ENCODE measurements at places on chromosomes 5 and 9.

GRCh38 chr5:1208743-1209488 is 7.5 kb downstream of the SLC6A19 start:
- DNase-seq = no peak

DNA sequence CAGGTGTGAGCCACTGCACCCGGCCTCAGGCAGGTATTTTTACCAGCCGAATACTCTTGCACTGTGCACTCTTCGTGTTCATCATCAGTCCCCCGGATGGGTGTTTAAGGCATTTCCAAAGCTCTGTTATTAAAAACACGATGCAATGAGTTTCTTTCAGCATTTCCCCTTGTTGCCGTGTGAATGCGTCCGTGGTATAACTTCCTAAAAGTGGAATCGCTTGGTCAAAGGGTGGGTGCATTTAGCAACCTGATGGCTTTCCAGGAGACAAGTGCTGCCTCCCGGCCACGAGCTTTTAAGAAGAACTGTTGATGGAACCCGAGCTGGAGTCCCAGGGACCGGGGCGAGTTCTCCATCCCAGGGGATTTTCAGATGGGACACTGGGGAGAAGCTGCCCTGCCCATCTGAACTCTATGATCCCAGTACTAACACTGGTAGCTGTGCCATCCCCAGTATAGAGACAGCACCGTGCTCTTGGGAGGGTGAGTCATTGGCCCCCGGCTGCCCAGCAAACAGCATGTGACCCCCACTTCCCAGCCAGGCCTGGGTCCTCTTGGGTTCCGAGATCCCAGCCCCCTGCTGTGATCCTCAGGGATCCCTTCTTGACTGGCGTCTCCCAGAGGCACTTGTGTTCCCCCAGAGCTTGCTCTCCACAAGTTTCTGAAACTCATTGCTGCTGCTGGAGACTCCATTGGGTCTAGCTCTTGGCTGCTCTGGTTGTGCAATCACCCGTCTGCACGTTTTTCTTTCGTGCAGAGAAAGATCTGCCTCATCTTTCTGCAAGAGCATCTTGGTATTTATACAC is 169.5 kb upstream of the IER5L start:
- DNase-seq = no peak

DNA sequence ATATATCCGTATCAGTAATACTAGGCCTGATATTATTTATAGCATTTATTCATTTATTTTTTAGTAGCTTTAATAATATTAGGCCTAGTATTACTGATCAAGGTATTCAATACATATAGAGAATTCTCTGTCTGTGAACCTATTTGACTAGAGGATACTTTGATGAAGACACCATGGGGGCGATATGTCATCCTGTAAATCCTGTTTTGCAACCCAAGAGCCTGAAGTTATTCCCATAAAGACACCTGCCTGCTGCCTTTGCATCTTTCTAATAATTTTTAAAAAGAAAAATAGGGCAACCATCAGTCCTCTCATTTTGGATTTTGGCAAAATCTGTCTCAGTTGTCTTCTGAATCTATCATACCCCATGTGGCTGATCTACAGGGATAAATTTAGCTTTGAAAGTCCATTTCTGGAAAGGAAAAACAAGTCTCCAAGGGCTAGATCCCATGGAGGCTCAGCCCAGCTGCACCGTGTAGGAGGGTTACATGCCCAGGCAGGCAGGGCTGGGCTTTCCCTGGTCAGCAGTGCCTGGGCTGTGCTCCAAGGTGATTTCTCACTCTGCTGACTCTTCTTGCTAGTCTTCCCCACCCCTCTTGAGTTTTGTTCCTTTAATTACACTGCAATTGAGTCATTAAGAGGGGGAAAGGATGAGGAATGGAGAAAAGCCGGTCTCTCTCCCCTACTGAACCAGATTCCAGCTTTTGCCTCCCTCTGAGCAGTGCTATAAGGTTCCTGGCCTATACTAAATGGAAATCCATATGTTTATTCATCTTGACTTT is 169.0 kb downstream of the TRIM32 start:
- DNase-seq = no peak

- no peak for DNase-seq
These were observed 181.8 kb downstream of the GLIS3 start for GRCh38 chr9:4117835-4118610.

GRCh38 chr9:12640016-12640587 is 53.1 kb upstream of the TYRP1 start:
- DNase-seq = no peak

- no peak for DNase-seq
These were observed 65.1 kb downstream of the YIPF5 start for GRCh38 chr5:144105371-144105770.

DNA sequence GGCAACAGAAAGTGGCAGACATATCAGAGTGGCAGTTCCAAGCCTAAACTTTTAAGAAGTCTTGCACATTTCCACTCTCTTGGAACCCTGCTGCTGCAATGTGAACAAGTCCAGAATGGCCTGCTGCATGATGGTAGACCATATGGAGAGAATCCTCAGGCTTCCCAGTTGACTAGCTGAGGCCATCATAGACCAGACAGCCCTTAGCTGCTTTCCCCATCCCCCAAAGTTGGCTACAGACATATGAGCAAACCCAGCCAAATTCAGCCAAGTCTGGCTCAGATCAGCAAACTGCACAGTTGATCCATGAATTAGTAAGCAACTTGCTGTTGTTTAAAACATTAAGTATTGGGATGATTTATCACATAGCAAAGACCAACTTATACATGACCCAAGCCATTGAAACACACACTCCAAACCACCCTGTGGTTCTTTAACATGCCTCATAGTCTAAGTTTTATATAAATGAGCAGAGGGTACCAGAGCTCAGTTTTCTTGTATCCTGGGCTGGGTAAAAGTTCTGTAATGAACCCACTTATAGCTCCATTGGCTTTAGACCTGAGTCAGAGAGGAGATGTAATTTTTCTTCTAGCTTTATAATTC is 19.9 kb downstream of the PPP3R2 start:
- no peak for DNase-seq

- no peak for DNase-seq
These were observed 273.7 kb downstream of the SYK start for GRCh38 chr9:91075279-91075678.

DNA sequence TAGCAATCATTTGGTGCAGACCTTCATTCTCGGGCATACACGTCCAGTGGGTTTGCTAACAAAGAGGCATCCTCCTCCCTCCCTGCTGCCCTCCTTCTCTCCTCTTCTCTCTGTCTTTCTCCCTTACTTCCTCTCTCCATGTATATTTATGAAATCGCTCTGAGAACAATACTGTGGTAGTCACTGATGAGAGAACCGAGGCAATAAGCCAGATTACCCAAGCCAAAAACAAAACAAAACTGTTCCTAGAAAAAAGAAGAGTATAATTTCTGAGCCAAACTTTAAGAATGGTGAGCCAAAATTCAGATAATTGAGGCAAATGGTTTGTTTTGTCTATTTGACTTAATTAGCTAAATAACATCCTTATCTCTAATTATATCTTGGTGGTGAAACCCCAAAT is 15.8 kb upstream of the HMHB1 start:
- no peak for DNase-seq

DNA sequence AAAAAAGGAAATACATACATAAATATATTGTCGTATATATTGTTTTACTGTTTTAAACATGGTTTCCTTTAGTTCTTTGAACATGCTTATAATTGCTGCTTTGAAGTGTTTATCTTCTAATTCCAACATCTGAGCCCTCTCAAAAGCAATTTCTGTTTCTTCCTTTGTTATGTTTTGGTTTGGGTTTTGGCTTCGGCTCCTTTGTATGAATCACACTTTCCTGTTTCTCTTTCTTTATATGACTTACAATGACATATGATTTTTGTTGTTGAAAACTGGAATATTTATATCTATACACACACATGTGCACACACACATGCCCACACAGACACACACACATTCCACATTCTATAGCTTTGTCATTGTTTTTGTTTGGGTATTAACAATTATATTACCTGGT is 1206.7 kb downstream of the CDH12 start:
- DNase-seq = no peak

DNA sequence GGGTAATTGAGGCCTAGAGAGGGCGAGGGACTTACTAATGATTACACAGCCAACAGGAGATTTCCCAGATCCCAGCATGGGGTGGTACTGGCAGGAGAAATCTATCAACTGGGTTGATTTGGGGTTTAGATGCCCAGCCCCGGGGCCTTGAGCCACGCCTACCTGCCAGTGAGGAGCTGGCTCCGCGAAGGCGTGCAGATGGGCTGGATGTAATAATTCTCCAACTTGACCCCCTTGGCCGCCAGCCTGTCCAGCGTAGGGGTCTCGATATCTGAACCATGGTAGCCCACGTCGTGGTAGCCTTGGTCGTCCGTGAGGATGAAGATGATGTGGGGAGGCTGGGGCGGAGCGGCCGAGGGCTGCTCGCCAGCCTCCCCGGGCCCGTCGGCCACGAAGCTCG is 804 bp downstream of the ARSI start:
- no peak for DNase-seq

DNA sequence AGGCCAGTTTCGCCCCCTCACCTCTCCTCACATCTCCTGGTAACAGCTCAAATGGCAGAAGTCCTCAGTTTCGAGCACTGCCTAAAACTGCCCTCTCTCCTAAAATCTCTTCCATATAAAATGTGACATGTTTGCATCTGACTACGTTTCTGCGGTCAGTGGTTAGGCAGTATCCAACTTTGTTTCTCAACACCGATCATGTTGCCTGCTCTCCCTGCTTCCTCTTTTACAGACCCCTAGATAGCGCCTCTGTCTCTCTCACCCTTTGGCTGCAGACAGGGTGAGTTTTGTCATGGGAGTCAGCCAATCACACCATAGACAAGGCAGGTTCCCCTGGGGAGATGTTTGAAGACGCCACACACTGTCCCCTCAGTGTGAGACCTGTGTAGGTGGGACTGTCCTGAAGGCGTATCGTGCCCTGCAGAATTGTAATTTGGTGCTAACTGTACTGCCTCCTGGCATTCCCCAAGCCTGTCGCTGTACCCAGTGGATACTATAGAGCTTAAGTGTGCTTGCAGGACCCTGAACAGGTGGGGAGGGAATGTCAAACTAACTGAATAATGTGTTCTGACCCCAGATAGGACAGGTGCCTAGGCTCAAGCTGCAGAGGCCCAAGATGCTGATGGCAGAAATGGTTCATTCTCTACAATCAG is 1.1 kb downstream of the HEXB start:
- DNase-seq = no peak

GRCh38 chr5:143652108-143652700 is 159.8 kb upstream of the HMHB1 start:
- DNase-seq = no peak

GRCh38 chr5:140868721-140869554 is at the start of gene PCDHA11:
PCDHA11 (plus strand) TSS chr5:140868957; CDS start chr5:140869104, 147 bp downstream.
- DNase-seq = no peak

DNA sequence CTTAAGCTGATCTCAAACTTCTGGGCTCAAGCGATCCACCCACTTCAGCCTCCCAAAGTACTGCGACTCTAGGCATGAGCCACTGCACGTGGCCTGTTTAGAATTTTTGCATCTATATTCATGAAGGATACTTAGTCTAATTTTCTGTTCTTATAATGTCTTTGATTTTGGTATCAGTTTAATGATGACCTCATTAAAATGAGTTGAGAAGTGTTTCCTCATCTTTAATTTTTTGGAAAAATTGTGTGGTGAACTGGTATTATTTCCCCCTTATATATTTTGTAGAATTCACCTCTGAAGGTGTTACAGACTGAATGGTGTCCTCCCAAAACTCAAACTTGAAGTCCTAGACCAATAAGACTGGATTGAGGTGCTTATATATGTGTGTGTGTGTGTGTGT is 46.5 kb downstream of the ANKRD31 start:
- DNase-seq = no peak

DNA sequence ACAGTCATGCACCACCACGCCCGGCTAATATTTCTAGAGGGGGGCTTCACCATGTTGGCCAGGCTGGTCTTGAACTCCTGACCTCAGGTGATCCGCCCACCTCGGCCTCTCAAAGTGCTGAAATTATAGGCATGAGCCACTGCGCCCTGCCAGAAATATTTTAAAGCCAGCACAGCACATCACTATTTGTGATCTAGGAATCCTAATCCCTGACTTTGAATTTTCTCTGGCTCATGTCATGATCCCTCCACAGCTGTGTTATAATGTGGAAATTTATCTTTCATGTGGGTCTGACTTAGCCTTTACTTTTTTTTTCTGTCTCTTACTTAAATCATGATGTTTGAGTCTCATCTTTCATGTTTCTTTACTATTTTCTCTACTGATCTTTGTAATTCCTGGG is 18.7 kb upstream of the ITGA1 start:
- DNase-seq = no peak

GRCh38 chr5:199197-199949 is 8.1 kb downstream of the LRRC14B start:
- DNase-seq = no peak

DNA sequence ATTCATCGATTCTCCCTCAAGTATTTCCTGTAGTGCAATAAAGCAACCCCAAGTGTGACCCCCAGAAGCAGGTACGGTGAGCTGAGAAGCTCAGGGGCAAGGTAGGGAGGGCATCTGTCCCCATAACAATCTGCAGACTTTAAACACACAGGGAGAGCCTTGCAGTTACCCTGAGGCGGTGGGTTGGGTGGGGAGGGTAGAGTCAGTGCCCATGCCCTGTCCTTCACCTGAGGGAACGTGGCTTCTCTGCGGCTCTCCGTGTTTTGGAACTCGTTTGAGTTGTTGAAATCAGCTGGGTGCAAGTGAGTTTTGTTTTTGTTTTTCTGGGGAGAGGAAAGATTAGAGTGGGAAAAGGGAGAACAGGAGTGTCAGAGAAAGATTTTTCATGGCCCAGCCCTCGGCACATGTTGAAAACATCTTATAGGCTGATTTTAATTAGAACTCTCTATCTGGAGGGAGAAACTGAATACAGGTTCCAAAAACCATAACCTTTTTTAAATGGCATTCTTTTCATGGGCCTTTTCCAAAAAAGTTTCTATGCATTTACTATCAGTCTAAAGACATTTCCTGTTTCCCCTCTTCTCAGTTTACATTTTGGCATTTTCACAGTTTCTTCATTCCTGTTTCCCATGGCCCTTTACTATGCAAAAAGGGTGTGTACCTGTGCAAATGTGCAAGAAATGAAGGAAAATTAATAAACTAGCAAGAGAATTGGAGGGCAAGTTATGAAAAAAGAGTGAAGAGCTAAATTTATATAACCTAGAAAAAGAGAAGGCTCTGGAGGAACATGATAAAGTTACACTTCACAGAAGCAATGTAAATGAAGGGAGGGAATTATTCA is 266.5 kb upstream of the VLDLR start:
- no peak for DNase-seq

DNA sequence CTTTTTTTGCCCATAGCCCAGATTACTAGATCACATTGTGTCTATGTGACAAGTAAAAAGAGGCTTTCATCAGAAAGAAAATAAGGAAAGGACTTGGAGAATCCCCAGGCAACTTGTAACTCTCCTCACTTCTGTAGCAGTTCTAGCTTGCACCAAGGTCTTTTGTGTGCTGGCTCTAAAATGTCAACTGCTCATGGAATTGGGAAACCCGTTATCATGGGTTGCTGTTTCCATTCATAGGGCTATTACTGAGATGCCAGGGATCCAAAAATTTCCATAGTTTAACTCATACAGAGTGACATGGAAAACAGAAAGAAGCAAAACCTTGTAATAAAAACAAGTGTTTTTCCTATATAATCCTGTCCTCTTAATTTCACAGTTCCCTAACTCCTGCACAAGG is 123.9 kb upstream of the FBXL7 start:
- DNase-seq = no peak

- DNase-seq = no peak
These were observed 70.2 kb upstream of the PLEKHG4B start for GRCh38 chr5:21654-22233.

Measured in stimulated activated CD8-positive, alpha-beta memory T cell treated with anti-CD3 and anti-CD28 coated beads, Interleukin-4, amount 100 ng/mL, for 4 hours (primary cell).